ENCODE measurements at places on chromosomes 13 and 19.

GRCh38 chr19:15551293-15552004 is 43.1 kb downstream of the CYP4F22 start:
- no peak for DNase-seq

- peak; percentile 38 for DNase-seq
Observed at GRCh38 chr19:3642987-3643673, 16.5 kb upstream of the CACTIN start.

DNA sequence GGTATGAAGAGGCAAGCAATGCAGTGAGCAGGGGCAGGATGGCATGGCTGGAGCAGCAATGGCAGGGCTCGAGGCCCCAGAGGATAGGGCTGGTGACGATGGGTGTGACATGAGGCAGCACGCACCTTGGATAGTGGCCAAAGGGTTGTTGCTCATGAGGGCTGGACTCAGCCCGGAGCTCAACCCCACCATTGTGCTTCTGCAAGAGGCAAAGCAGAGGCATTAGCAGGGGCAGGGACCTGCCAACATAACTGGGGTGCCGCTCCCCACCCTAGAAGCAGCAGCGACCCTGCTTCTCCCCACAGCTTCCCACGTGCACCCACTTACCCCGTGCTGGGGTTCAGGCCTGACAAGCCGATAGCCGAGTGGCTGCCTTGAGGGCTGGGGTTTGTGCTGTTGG is 15.8 kb downstream of the ZNF574 start:
- DNase-seq = no peak

GRCh38 chr13:37934339-37935191 is 65.0 kb upstream of the TRPC4 start:
- peak; percentile 2 for DNase-seq

DNA sequence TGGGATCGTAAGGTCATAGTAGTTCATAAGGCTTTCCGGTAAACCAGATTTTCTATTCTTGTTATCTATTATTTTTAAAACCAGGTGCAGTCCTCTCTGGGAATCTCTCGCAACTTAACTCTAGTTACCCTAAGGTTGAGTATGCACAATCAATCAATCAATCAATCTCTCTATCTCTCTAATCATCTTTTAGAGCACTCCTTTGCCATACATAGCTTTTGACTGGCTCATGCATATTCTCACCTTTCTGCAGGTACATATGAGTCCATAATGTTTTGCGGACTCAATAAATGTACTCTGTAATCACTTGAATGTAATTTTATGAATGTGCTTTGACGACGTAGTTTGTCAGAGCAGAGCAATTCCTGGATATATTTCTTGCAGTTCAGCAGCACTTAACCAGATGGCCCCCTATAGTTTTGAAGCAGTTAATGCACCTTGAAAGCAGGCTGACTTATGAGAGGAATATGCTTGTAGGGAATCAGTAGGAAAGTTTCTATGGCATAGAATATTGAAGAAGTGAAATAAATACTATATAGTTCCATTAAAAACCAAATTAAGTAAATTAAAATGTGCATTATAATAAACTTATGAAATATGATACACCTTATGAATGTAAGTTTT is 524.7 kb downstream of the GPC5 start:
- peak; percentile 25 for DNase-seq

GRCh38 chr13:63999614-64000305 is 2584.1 kb upstream of the PCDH20 start:
- no peak for DNase-seq

- DNase-seq = no peak
Observed at GRCh38 chr13:49435992-49436391, 7.9 kb downstream of the CAB39L start.

DNA sequence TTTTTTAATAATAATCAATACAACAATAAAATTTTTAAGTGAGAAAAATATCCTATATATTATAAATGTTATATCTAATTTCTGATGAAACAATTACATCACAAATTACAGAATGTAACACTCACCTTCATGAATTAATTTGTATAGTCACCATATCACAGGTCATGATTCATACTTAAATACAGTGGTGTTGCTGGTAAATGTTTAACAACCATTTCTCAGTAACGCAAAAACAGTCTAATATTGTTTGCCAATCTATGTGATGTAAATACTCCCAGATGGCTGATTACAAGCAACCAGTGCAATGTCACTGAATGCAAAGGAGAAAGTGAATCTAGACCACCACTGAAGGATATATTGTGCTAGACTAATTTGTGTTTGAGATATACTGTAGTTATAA is 97.5 kb downstream of the DIAPH3 start:
- no peak for DNase-seq

GRCh38 chr13:100382785-100383184 is 205.8 kb downstream of the GGACT start:
- no peak for DNase-seq

DNA sequence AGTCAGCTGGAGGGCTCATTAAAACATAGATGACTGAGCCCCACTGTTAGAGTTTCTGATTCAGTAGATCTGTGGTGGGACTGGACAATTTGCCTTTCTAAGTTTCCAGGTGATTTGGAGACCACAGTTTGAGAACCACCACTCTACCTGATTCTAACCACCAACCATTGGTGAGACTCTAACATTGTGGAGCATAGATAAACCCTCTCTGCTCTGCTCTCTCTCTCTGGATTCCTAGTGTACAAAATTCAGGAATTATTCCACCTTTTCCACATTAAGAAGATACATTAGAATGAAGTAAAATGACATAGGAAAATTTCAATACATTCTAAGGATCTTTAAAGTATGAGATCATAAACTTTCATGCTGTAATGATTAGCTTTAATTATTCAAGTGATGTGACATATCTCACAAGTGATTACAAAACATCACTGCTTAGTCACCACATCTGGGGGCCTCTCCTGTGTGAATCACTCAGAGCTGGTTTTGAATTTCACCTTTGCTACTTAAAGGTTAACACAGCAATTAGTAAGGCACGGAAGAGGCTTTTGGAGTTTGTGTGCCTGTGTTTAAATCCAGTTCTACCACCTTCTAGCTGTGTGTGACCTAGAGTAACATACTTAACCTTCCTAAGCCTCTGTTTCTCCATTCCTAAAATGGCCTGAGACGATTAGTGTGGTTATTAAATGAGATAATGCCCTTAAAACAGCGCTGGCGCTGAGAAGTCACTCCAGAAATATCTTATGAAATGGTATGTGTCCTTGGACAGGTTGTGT is 78.5 kb upstream of the NBEA start:
- no peak for DNase-seq

- no peak for DNase-seq
Observed at GRCh38 chr19:7386308-7386707, 37.6 kb downstream of the ARHGEF18 start.

GRCh38 chr13:34162544-34162933 is 344.6 kb downstream of the RFC3 start:
- no peak for DNase-seq

DNA sequence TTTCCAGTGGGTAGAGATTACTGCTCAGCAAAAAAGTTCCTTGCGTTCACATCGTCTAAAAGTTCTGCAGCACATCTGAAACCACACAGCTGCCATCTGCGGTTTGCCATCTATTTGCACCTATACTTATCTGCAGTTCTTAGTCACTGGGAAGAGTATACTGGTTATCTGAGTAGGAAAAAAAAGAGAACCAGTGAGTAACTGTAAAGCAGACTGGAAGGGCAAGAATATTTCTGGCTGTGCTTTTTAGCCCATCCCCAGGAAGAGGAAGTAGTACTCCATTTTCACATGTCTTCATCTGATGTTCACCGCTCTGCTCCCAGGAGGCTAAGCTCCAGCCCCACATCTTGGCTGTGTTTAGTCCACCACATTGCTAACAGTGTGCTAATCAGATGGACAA is 35.6 kb downstream of the EFNB2 start:
- DNase-seq = no peak

DNA sequence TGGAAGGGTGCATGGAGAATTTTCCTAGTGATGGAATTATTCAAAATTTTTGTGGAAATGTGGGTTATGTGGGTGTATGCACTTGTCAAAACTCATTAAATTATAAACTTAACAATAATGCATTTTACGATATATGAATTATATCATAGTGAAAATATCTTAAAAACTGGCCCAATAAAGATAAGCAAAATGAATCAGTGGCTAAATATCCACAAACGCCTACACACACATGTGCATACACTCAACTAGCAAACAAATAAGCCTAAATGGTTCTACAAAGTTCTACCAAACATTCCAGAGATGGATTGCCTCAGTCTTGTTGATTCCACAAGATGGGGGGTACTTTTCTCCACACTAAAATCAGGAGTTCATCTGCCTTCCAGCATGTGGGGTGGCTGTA is 349.5 kb downstream of the TSHZ3 start:
- no peak for DNase-seq

DNA sequence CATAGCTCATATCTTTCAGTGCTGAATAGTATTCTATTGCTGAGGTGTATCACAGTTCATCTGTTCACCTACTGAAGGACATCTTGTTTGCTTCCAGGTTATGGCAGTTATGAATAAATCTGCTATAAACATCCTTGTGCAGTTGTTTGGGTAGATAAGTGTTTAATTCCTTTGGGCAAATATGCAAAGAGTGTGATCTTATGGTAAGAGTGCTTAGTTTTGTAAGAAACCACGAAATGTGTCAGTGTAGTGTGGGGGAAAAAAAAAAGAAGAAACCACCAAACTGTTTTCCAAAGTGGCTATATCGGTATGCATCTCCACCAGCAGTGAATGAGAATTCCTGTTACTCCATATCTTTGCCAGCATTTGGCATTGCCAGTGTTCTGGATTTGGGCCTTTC is 93.3 kb downstream of the PIBF1 start:
- DNase-seq = no peak

DNA sequence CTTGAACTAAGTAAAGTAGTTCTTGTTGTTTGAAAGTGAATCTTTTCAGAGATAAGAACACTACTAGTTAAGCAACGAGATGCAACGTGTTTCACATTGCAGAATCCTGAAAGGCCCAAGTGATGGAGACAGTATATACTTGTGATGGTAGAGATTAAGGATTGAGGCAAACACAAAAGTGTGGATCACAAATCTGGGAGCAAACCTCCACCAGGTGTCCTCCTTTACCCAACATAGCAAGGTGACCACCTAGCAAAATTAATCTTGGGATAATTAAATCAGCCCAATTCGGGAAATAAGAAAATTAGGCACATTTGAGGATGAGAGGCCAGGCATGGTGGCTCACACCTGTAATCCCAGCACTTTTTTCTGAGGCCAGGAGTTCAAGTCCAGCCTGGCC is 563.9 kb downstream of the DACH1 start:
- DNase-seq = no peak

GRCh38 chr13:79160818-79161217 is 245.2 kb downstream of the RBM26 start:
- no peak for DNase-seq

- no peak for DNase-seq
Observed at GRCh38 chr19:1491849-1492170, 829 bp downstream of the REEP6 start.

GRCh38 chr13:46615888-46616531 is 63.0 kb downstream of the LRCH1 start:
- no peak for DNase-seq

DNA sequence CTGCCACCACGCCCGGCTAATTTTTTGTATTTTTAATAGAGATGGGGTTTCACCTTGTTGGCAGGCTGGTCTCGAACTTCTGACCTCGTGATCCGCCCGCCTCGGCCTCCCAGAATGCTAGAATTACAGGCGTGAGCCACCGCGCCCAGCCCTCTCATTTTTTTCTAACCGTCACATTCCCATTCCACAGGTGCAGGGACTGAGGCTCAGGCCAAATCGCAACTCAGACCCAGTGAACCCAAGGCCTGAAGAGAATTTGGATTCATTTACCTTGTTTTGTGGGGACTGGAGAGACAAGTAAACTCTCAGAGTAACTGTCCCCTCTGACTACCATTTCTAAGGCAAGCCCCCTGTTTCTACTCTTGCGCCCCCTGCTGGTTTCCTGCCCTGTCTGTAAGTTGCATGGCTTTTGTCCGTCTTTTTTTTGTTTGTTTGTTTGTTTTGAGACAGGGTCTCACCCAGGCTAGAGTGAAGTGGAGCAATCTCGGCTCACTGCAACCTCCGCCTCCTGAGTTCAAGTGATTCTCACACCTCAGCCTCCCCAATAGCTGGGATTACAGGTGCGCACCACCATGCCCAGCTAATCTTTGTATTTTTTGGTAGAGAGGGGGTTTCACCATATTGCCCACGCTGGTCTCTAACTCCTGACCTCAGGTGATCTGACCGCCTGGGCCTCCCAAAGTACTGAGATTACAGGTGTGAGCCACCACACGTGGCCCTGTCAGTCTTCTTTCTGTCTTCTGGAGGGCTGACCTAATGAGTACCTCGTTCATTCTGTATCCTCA is 2.3 kb upstream of the STRN4 start:
- peak; percentile 87 for DNase-seq

DNA sequence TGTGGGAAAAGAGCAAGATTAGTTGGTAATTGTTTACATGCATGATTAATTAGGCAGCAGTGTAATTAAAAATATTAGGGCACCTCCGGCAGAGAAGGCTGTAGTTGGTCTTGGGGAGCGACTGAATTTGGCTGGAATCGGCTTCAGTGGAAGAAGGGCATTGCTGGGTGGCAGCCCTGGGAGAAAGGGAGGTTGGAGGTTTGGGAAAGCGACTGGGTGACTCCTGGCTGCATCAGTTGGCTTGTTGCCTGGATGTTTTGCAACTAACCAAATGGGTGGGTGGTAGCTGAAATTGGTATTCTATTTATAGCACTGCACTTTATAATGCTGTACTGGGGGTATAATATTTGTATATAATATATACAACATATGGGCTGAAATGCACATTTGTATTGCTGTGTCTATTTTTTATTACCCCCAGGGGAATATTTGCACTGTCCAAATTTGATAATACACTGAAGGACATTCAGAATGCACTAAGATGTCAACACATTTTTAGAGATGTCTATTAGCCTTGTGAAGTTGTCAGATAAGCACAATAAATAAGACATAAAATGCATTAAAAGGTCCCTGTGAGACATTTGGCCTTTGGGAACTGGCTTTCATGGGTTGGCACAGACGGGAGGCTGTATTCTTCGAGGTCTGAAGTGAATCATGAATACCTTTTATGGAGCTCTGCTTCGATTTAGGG is 1.7 kb downstream of the B3GLCT start:
- no peak for DNase-seq

GRCh38 chr19:43450545-43450997 is 14.8 kb downstream of the LYPD3 start:
- no peak for DNase-seq

DNA sequence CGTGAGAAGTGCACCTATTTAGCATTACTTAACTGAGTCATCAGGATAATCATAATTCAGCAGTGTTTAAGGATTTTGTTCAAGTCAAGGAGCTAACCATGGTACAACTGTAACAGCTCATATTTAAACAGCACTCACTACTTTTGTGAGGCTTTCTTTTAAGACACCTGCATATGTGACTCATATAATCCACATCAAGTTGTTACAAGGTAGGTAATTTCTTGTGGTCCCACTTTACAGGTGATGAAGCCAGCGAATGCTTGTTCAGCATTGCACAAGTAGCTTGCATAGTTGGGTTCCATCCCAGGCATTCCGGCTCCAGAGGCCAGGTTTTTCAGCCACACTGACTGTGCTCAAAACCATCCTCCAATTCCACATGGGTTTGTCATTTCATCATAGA is 569.2 kb downstream of the MYO16 start:
- no peak for DNase-seq

GRCh38 chr13:108193806-108194205 is 21.5 kb downstream of the LIG4 start:
- DNase-seq = no peak

Data from neural progenitor cell (in vitro differentiated cells).